ENCODE measurements at places on chromosomes 2 and 18.

GRCh38 chr18:58286632-58287352, 242.8 kb downstream of the NEDD4L start:
- DNase-seq, result no peak

GRCh38 chr2:238459081-238459629, 32.4 kb downstream of the ASB1 start:
- no peak for DNase-seq

DNA sequence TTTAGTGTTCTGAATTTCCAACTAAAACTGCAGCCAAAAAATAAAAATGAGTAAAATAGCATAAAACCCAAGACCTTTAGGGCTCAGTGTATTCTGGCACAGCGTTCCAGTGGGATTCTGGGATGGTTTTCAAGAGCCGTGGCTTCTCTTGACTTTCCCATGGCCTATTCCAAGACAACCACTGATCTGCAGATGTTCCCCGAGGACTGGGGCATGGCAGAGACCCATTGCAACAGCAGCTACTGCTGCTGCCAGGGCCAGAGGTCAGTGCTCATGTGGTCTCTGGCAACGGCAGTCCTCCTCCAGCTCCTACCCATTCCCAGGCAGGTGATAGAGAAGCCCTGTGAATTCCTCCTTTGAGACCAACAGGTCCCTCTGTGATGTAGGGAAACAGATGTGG, 26.8 kb downstream of the TNP1 start:
- no peak for DNase-seq

DNA sequence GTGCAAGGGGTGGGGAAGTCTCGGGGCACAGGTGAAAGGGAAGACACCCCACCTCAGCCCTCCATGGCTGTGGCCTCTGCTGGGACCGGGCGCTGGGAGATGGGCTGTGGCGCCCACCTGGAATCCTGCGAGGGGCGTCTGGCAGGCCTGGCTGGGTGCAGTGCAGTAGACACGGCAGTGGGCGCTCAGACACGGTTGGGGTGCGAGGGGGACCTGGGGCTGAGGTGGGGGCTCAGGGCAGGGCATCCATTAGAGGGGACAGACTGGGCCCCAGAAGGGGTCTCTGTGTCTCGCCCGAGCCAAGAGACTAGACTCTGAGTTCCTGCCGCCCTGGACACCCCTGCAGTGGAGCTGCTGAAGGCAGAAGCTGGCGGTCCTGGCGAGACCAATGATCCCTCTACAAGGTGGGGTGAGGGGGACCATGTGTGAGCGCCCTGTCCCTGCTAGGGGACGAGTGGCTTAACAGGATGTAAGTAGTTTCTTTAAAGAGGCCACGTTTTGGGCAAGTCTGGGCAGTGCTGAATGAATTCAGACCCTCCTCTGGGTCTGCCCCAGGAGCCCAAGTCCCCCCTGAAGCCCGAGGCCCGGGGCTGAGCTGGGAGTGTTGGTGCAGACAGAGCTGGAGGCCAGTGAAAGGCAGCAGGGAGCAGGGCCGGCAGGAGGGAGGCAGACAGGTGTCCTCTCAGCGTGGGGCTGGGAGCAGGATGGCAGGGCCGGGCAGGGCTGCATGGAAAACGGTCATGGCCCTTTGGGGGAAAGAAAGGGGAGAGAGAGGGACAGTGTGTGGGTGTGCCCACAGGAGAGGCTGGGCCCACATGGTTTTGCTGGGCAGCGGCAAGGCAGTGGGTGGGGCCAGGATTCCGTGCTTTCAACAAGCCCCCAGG, 57.2 kb downstream of the HS6ST1 start:
- peak; percentile 80 for DNase-seq

GRCh38 chr2:45510701-45511420, 100.2 kb downstream of the SRBD1 start:
- DNase-seq, result no peak

- no peak for DNase-seq
These were observed 447.5 kb upstream of the FSIP2 start for GRCh38 chr2:185291035-185291647.

DNA sequence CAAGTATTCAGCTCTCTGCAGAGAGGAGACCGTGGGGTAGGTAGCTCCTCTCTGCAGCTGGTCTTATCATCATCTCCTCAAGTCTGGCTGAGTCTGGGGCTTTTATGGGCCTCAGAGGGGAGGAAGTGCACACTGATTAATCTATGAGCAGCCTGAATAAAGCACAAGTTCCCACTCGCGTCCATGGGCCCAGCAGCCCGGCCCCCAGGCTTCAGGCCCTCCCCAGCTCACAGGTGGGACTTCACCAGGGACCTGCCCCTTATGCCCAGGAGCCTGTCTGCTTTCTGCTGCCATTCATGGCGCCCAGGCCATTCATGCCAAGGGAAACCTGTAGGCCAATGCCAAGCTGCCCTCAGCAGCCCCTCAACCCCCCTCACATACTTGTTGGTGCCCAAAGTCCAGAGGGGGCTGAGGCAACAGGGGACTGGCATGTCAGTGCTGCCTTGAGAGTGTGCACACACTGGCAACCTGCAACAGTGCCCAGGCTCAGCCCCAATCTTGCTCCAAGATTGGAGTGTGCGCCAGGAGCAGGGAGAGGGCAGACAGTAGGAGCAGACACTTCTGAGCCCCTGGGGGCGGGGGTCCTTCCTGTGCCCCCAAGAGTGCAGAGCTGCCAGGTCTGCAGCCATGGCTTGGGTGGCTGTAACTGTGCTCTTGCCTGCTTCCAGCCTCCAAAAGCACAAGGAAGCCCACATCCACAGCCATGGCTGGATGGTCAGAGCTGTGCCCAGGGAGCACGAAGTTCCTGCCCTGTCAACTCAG, 375.6 kb upstream of the VWC2L start:
- no peak for DNase-seq

GRCh38 chr2:211744379-211744778, 794.2 kb downstream of the ERBB4 start:
- DNase-seq, result no peak

DNA sequence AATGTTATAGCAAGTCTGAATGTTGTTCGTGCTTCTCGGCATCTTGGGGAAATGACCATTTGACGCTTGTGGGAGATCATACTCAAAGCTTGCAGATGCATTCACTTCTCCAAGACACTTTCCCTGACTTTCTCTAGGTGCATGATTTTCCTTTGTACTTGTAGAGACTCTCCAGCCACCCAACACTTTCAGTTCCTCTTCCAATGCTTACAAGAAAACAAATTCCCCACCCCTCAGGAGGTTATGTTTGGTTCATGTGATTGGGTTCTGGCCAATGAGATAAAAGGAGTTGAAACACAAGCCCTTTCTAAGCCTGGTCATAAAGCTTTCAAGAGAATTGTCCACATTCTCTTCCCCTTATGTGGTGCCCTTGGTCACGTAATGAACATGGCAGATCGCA, 156.3 kb downstream of the EPHA4 start:
- no peak for DNase-seq

- no peak for DNase-seq
These were observed 136.1 kb upstream of the CHAC2 start for GRCh38 chr2:53631313-53632125.

DNA sequence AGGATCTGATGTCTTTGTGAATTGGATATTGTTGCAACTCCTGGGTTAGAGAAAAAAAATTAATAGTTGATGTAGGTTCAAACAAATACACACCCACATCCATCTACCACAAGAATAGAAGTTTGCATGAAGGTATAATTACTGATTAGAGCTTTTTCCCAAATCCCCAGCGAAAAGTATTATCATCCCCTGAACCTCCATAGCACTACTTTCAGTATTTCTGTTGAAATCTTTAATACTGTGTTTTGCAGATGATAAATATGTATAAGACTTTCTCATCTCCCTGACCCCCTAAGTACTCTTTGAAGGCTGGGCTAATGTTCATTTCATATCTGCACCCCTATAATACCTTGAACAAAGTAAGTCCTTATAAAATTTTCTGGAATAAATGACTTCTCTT, 6.4 kb downstream of the FN1 start:
- no peak for DNase-seq

- no peak for DNase-seq
These were observed 100.9 kb downstream of the WDSUB1 start for GRCh38 chr2:159185401-159186130.

DNA sequence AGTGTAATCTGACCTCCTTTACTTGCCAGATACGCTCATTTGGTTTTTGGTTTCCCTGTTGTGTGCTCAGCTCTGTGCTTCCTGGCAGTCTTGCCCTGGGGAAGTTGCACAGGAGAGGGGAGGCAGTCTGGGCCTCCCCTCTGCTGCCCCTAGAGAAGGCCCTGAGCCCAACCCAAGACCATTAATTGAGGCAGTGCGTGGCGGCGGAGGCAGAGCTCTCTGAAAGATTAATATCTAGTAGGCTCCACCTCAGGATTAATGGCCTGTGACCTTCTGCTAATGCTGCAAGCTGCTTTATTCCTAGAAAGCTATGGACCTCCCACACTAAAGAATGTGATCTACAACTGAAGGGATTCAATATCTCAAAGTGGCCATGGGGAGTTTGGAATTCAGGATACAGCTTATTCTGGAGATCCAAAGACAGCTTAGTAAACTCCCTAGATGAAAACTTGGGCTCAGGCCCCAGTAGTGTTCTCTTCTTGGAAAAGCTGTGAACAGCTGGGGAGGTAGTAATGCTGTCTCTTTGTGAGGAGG, 41.4 kb upstream of the MAPRE2 start:
- no peak for DNase-seq

DNA sequence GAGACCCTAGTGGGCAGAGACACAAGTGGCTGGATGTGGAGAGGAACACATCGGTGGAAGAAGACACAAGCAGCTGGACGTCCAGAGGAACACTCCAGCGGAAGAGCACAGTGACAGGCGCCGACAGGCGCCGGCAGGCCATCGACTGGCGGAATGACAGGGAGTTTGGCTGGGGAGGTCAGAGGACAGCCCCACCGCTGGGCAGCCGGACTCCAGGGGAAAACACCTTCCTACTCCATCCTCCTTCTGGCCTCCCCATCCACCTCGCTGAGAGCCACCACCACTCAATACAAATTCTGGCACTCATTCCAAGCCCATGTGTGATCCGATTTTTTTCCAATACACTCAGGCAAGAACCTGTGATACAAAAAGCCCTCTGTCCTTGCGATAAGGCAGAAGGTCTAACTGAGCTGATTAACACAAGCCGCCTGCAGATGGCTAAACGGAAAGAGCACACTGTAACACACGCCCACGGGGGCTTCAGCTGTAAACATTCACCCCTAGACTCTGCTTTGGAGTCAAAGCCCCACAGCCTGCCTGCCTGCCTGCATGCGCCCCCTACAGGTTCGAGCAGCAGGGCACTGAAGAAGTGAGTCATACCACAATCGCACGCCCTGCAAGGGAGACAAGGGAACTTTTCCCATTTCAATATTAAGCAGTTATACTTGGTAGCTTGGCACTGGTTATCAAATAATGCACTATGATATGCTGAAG, 50.2 kb upstream of the LRP1B start:
- no peak for DNase-seq

DNA sequence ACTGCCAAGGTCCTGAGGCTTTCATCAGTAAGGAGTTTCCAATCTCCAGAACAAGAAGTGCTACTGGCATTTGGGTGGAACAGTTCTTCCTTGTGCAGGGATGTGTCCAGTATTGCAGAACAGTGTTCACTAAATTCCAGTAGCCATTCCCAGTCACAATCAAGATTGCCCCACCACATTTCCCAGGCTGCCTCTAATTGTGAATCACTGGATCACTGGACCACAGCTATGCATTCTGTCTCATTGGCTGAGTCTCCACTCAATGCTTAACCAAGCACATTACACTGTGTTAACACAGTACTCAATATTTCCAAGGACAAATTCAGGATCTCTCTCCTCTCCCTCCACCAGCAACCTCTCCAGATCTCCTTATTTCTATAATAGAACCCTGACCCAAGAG, 160.2 kb upstream of the CCDC150 start:
- DNase-seq, result no peak

- DNase-seq, result no peak
These were observed 564 bp downstream of the GCC2 start for GRCh38 chr2:108449410-108450130.

DNA sequence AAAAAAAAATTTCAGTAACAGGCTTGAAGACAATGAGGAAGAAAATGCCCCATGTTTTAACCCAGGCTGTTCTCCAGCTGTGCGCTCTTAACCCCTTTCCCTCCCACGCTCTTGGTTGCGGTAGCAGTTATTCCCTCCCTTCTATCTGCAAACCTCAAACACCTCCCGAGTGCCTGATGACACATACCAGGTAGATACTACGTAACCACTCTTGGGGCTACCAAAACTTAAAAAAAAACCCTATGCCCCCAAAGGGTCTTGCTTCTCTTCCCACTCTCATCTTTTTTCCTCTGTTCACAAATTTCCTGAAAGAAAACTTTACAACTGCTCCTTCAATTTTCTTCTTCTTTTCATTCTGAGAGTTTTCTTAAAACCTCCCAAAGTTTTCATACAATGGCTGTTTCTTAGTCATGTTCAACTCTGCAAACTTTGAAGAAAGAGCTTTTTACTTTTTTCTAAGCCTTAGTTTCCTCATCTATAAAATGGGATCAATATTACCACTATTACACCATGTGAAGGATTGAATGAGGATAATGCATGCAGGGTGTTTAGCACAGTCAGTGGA, 4.9 kb upstream of the DRC1 start:
- no peak for DNase-seq

DNA sequence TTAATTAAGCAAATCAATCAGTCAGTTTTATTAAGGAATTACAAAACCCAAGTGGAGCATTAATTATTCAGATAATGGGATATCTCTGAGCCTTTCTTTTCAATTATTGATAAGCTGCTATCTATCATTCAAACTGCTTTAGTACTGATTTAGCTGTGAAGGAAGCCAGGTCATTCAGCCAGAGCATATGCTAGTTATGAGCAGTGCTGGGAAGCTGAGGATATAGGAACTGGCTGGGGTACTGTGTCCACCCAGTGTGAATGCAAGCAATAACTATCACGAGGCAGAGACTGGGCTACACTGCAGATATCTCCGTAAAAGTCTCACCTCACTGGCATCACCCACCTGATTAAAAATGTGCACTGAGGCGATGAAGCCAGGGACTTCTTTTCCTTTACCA, 496.7 kb upstream of the PIK3C3 start:
- no peak for DNase-seq

DNA sequence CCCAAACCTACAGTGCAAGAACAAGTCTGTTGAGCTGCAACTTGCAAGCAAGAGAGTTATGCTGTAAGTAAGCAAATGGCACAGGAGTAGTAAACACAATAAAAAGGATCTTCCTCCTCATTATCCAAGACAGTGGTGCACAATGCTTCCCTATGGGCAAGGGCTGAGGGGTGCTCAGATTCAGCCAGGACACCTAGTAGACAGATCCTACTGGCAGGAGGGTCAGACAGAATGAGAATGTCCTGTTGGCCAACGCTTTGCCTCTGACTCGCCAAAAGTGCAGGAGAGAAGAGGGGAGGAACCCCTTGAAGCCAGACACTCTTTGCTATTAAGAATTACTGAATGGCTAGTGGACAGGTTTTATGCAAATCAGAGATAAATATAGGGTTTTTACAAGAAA, 280.4 kb upstream of the SESTD1 start:
- no peak for DNase-seq

GRCh38 chr2:42316910-42317309, 44.1 kb downstream of the COX7A2L start:
- no peak for DNase-seq

DNA sequence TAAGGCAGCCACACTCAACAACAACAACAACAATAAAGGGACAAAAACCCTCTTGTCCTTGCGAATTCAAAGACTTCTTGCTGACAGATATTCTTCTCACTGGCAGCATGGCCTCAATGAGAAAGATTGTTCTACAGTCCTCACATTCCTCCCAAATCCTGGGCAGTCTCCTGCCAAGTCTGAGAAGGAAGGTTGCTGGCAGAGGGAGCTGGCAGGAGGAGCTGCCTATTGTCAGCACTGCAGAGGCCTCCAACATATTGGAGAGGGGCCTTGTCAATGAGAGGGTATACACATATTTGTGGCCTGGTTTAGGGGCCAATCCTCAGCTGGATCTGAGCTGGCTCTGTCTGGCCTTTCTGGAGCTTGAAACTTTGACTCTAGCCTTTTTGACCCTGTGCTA, 63.5 kb downstream of the LAMA3 start:
- no peak for DNase-seq
